Muscle of leg (tissue), 16 donors: ENCODE measurements at places on chromosomes 2 and 18. TPM values are rescaled to one million over a fixed set of nuclear protein-coding genes. Genes with fewer than 3 reads are reported as not detected.

Gene HRH4
- 0.09 TPM for total RNA-seq

- DNase-seq = peak; percentile 75
- no peaks in the 10 kb centered on the region for H3K4me1 ChIP-seq
- H3K4me3 ChIP-seq = no peak overlapping the region
- peaks cover 32% of the 10 kb centered on the region for H3K36me3 ChIP-seq
- H3K27ac ChIP-seq = no peak overlapping the region
- no peaks in the 10 kb centered on the region for H3K27me3 ChIP-seq
These were observed 78.8 kb upstream of the ITGB6 start for GRCh38 chr2:160278879-160279177.

DNA sequence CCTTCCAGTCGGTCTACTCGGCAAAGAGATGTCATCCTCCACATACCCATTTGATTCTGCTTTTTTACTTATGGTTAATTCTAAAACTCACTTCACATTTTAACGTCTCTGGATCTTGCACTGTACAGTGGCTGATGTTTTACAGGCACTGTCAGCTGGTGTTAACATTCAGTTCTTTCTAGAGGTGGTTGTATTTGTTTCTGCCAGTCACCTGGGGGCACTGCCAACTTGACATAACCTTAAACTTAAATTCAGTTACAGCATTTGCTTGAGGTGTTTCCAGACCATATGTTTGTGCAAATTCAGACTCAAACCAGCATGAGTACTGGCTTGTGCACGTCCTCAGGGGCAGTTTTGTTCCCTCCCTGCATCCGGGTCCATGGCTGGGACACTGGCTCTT, 5.3 kb upstream of the TMEM185B start:
- H3K4me1 ChIP-seq = peaks cover 17% of the 10 kb centered on the region
- H3K4me3 ChIP-seq = no peak overlapping the region
- peaks cover 14% of the 10 kb centered on the region for H3K27me3 ChIP-seq

GRCh38 chr2:240289701-240290431, 145.6 kb upstream of the GPC1 start:
- no peak for DNase-seq
- H3K27me3 ChIP-seq = peaks cover 2% of the 10 kb centered on the region
- H3K27ac ChIP-seq = no peak overlapping the region
- H3K4me3 ChIP-seq = no peak overlapping the region

DNA sequence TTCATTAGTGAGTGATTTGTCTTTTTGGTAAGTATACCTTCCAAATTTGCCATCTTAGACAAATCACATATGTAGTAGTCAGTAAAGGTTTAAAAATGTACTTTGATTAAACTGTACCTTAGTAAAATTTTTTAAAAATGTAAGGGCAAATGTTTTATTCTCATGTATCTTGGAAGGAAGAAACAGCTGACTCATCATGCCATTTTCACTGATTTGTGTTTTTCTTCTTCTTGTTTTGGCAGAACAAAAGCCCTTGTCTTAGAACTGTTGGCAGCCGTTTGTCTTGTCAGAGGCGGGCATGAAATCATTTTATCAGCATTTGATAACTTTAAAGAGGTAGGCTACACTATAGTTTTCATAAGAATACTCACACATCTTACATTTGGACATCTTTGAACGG, 136.5 kb downstream of the PRPF40A start:
- no peak overlapping the region for H3K27ac ChIP-seq
- peaks cover 5% of the 10 kb centered on the region for H3K4me1 ChIP-seq
- no peaks in the 10 kb centered on the region for H3K27me3 ChIP-seq
- peaks cover 4% of the 10 kb centered on the region for H3K36me3 ChIP-seq
- no peak for DNase-seq
- no peak overlapping the region for H3K4me3 ChIP-seq

- H3K27me3 ChIP-seq = no peaks in the 10 kb centered on the region
- no peak overlapping the region for H3K27ac ChIP-seq
- H3K36me3 ChIP-seq = no peaks in the 10 kb centered on the region
- H3K4me1 ChIP-seq = no peaks in the 10 kb centered on the region
These were observed 94.5 kb downstream of the SNTG2 start for GRCh38 chr2:1045109-1045508.

Gene GRHL1
- total RNA-seq = 1.0 TPM

GRCh38 chr18:37534627-37535026, 31.0 kb downstream of the CELF4 start:
- H3K36me3 ChIP-seq = no peaks in the 10 kb centered on the region
- H3K4me3 ChIP-seq = no peak overlapping the region
- H3K4me1 ChIP-seq = peaks cover 31% of the 10 kb centered on the region
- no peak overlapping the region for H3K27ac ChIP-seq
- peaks cover 20% of the 10 kb centered on the region for H3K27me3 ChIP-seq
- DNase-seq = no peak

- no peaks in the 10 kb centered on the region for H3K4me1 ChIP-seq
- no peak for DNase-seq
- no peak overlapping the region for H3K27ac ChIP-seq
- H3K27me3 ChIP-seq = no peaks in the 10 kb centered on the region
- no peak overlapping the region for H3K4me3 ChIP-seq
- no peaks in the 10 kb centered on the region for H3K36me3 ChIP-seq
These were observed 1491.2 kb downstream of the LRP1B start for GRCh38 chr2:140639628-140640027.

- H3K4me3 ChIP-seq = no peak overlapping the region
- H3K4me1 ChIP-seq = no peaks in the 10 kb centered on the region
- H3K36me3 ChIP-seq = no peaks in the 10 kb centered on the region
- H3K27me3 ChIP-seq = no peaks in the 10 kb centered on the region
- H3K27ac ChIP-seq = no peak overlapping the region
These were observed 166.2 kb downstream of the FTCDNL1 start for GRCh38 chr2:199684832-199685231.

DNA sequence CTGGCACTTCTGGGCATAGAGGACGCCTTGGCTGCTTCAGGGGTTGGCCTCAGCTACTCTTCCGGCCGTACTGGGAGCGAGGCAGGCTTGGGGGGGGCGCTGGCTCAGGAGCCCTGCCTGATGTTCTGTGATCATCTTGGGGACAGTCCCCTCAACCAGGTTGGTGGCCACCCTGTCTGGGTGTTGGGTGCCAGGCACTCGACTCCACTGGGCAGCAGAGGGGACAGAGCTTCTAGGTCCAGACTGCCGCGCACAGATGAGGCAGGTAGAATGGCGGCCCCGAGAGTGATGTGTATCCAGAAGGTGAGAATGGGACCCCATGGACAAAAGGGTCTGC, 84.9 kb downstream of the ASB1 start:
- H3K36me3 ChIP-seq = no peaks in the 10 kb centered on the region
- H3K27me3 ChIP-seq = peaks cover 2% of the 10 kb centered on the region
- no peak overlapping the region for H3K27ac ChIP-seq
- no peak overlapping the region for H3K4me3 ChIP-seq

Gene HTR2B
- total RNA-seq = 0.22 TPM

- peaks cover 13% of the 10 kb centered on the region for H3K4me1 ChIP-seq
- H3K36me3 ChIP-seq = peaks cover 2% of the 10 kb centered on the region
- H3K4me3 ChIP-seq = peak within 1 kb of the TSS; percentile 69
- peak within 1 kb of the TSS; percentile 93 for H3K27ac ChIP-seq
- no peaks in the 10 kb centered on the region for H3K27me3 ChIP-seq
These were observed at the start of gene WDSUB1 for GRCh38 chr2:159285929-159286708. Gene WDSUB1, minus strand, starts transcription at chr2:159286703. Its CDS starts 3,634 bp downstream, at chr2:159283069.

Gene C2orf72
- 0.62 TPM for total RNA-seq

Gene CYP1B1
- 2.7 TPM for total RNA-seq

- no peaks in the 10 kb centered on the region for H3K36me3 ChIP-seq
- no peak overlapping the region for H3K4me3 ChIP-seq
- peaks cover 54% of the 10 kb centered on the region for H3K27me3 ChIP-seq
- no peak overlapping the region for H3K27ac ChIP-seq
These were observed 445 bp downstream of the MLPH start for GRCh38 chr2:237487496-237487895.

Gene CCT4
- 119 TPM for total RNA-seq

GRCh38 chr18:25190472-25190871, 161.5 kb downstream of the ZNF521 start:
- H3K4me1 ChIP-seq = no peaks in the 10 kb centered on the region
- no peak overlapping the region for H3K4me3 ChIP-seq
- H3K36me3 ChIP-seq = no peaks in the 10 kb centered on the region
- H3K27me3 ChIP-seq = no peaks in the 10 kb centered on the region

DNA sequence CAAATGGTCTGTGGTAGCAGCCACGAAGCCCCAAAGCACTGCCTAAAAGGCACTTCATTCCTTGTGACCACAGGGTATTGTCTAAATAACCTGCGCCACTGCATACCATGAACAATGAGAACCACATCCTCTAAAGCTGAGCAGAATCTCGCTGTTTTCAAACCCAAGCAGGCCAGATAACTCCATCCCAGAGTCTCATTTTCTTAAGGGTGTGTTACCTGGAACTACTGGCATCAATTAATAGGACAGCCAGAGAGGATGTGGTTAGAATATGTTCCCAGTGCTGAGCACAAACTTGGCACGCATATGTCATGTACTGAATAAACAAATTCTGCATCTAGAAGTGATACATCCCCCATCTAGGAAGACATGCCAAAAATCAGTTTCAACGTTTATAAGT, 13.0 kb downstream of the VPS4B start:
- H3K27ac ChIP-seq = no peak overlapping the region
- no peak overlapping the region for H3K4me3 ChIP-seq
- peaks cover 44% of the 10 kb centered on the region for H3K36me3 ChIP-seq
- no peaks in the 10 kb centered on the region for H3K4me1 ChIP-seq
- DNase-seq = no peak
- H3K27me3 ChIP-seq = no peaks in the 10 kb centered on the region

DNA sequence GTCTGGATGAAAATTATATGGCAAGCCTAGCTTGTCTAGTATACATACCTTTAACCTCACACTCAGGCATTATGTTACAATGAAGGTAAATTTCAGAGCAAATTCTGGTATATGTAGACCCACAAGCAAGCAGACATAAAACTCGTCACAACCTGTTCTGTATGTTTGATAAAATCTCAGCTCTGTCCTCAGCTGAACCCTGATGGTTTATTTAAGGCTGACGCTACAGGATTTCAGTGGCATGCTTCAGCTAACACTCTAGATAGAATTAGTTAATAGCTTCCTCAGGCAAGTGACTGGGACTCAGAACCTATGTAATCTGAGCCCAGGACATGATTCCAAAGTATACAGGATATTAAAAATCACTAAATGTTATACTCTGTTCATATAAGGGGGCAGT, 68.2 kb upstream of the MC2R start:
- H3K4me1 ChIP-seq = peaks cover 2% of the 10 kb centered on the region
- no peaks in the 10 kb centered on the region for H3K36me3 ChIP-seq
- H3K27ac ChIP-seq = no peak overlapping the region
- no peak for DNase-seq
- H3K4me3 ChIP-seq = no peak overlapping the region

GRCh38 chr2:62410926-62411456, 95.0 kb downstream of the TMEM17 start:
- peak; percentile 16 for DNase-seq
- no peak overlapping the region for H3K27ac ChIP-seq
- H3K27me3 ChIP-seq = no peaks in the 10 kb centered on the region
- no peak overlapping the region for H3K4me3 ChIP-seq
- no peaks in the 10 kb centered on the region for H3K36me3 ChIP-seq
- H3K4me1 ChIP-seq = peaks cover 23% of the 10 kb centered on the region

DNA sequence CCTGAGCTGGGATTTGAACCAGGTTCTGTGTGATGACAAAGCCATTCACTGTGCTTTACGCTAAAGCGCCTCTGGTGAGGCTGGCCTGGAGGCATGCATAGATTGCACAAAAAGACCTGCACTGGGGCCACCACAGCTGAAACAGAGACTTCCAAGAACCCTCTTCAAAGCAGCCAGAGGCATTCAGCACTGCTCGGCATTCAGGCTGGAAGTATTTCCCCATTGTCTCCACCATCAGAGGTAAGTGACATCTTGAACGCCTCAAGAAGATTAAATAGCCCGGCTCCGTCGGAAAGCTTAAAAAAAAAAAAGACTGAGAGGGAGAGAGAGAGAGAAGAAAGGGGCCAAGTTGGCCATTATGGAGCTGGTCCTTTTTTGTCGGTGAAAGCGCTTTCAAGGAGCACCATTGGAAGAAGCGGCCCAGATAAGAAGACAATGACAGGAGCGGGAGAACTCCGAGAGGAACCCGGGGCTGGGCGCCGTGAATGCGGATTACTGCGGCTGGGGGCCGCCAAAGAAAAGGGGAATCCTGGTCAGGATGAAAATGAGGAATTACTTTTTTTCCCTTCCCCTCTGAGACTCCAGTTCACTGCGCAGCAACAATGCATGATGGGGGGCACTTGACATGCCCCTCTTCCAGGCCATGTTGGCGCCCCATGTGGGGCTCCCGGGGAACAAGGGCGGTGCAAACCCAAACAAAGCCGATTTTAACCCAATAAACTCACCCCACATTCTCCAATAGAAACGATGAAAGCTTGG, 228.3 kb downstream of the MYCN start:
- peaks cover 4% of the 10 kb centered on the region for H3K27me3 ChIP-seq
- H3K27ac ChIP-seq = no peak overlapping the region
- no peaks in the 10 kb centered on the region for H3K4me1 ChIP-seq
- H3K36me3 ChIP-seq = no peaks in the 10 kb centered on the region
- no peak overlapping the region for H3K4me3 ChIP-seq

Gene HOXD11
- 0.04 TPM for total RNA-seq

GRCh38 chr2:9095690-9096089, 92.2 kb upstream of the MBOAT2 start:
- peaks cover 26% of the 10 kb centered on the region for H3K4me1 ChIP-seq
- H3K27me3 ChIP-seq = no peaks in the 10 kb centered on the region
- peak; percentile 49 for DNase-seq
- peak overlapping the region; percentile 51 for H3K27ac ChIP-seq
- no peak overlapping the region for H3K4me3 ChIP-seq

Gene ETAA1
- 13.8 TPM for total RNA-seq

Gene FSHR
- total RNA-seq = 0.31 TPM

GRCh38 chr2:36461039-36461681, 105.6 kb downstream of the CRIM1 start:
- no peak overlapping the region for H3K4me3 ChIP-seq
- no peak overlapping the region for H3K27ac ChIP-seq
- DNase-seq = peak; percentile 64
- peaks cover 8% of the 10 kb centered on the region for H3K4me1 ChIP-seq
- H3K27me3 ChIP-seq = no peaks in the 10 kb centered on the region

Gene ATRAID
- total RNA-seq = 121 TPM

Gene MYO1B
- 94.1 TPM for total RNA-seq

GRCh38 chr18:24810561-24811305, 350.3 kb downstream of the HRH4 start:
- no peak overlapping the region for H3K27ac ChIP-seq
- peaks cover 14% of the 10 kb centered on the region for H3K4me1 ChIP-seq
- H3K27me3 ChIP-seq = no peaks in the 10 kb centered on the region

GRCh38 chr18:31162825-31163435, at the start of gene DSC1:
Gene DSC1, minus strand, starts transcription at chr18:31162856. Its CDS starts 262 bp downstream, at chr18:31162594.
- DNase-seq = no peak
- H3K27me3 ChIP-seq = no peaks in the 10 kb centered on the region
- H3K4me3 ChIP-seq = no peak within 1 kb of the TSS
- H3K36me3 ChIP-seq = no peaks in the 10 kb centered on the region
- H3K4me1 ChIP-seq = no peaks in the 10 kb centered on the region
